ENCODE measurements at places on chromosomes 5 and 9.

- no peak for DNase-seq
These were observed 66.2 kb downstream of the MPDZ start for GRCh38 chr9:13213337-13213736.

DNA sequence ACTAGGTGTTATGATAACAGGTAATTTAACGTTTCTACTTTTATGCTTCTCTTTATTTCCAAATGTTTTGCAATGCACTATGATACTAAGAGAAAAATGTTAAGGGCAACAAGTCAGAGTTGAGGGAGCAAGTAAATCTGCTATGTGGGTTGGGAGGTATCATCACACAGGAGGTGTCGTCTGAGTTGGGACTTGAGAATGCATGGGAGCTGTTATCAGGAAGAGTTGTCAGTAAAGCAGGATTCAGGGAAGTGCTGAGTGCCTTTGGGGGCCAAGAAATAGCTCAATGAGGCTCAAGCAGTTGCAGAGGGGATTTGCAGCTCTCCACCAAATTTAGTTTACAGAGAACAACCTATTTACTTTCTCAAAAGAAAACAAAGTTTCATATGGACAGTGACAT, 108.0 kb downstream of the PPP2R2B start:
- DNase-seq, result no peak

DNA sequence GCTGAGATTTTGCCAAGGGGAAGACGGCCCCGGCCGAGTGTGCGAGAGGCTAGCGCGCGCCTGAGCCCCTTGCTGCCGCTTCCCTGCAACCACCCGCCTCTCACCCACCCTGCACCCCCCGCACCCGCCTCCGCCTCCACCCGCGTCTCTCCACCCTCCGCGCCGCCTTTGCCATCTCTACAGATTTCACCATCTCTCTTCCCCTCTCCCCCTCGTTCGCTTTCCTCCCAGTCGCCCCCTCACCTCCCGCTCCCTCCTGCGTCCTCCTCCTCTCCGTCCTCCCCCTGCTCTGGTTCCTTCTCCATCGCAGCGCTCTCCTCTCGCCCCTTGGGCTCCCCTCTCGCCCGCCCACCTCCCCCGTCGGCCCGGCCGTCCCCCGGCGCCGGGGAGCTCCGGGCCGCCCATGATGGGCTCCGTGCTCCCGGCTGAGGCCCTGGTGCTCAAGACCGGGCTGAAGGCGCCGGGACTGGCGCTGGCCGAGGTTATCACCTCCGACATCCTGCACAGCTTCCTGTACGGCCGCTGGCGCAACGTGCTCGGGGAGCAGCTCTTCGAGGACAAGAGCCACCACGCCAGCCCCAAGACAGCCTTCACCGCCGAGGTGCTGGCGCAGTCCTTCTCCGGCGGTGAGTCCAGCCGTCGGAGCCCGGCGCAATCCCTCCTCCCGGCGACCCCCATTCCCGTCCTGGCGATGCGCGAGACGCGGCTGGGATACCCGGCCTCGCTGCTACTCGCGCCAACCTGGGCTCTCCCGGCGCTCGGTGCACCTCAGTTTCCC, at the start of gene PRDM12:
Gene PRDM12, plus strand, starts transcription at position 344 of the 778 bp plus-strand sequence. Its CDS starts 60 bp downstream, at position 404.
- DNase-seq, result no peak

DNA sequence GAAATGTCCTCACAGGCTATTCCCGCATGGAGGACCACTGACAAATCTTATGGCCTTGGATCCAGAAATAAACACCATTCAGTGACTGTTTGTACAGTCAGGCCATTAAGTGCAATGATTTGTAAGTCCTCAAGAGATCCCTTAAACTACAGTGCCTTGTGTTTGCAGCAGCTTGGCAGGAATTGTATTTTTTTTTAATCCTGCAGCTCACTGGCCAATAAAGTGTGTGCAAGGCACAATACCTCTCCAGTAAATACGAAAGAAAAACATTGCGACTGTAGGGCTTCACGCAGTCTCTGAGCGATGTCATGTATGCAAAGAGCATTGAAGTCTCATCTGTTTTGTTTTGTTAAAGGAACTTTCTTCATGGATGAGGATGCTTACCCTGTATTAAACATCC, 74.2 kb upstream of the TUSC1 start:
- no peak for DNase-seq

DNA sequence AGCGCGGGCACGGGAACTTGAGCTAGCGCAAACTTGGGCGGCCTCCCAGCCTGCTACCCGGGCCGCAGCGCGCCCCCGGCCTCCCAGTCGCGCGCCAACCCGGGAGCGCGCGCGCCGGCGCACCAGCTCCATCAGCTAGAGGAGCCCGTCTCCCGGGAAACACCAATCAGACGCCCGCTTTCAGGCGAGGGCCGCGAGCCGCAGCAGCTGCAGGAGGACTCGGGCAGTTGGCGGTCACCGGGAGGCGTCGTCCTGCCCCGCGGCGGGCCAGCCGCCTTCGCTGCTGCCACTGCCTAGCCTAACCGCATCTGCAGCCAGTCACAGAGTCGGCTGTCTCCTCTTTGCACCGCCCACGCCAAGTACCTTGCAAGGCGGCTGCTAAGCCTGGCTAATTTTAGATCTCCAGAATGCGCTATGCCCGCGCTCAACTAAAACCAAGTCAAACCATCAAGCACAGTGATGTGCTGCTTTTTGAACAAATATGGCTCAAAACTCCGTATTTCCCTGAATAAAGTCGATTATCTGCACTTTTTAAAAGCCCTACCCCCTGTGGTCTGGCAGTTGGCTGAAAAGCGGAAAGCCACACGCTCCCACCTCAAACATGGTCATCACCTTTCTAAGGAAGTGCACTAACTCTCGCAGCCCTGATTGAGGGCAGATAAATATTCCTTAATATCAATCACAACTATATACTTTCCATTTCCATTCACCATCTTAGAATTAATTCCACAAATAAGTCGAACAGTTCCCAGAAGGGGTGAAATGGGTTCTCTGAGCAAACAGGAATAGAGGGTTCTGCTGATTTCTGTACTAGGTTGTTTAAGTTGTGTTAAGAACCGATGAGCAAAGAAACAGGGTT, 221.8 kb downstream of the MEF2C start:
- peak; percentile 81 for DNase-seq

DNA sequence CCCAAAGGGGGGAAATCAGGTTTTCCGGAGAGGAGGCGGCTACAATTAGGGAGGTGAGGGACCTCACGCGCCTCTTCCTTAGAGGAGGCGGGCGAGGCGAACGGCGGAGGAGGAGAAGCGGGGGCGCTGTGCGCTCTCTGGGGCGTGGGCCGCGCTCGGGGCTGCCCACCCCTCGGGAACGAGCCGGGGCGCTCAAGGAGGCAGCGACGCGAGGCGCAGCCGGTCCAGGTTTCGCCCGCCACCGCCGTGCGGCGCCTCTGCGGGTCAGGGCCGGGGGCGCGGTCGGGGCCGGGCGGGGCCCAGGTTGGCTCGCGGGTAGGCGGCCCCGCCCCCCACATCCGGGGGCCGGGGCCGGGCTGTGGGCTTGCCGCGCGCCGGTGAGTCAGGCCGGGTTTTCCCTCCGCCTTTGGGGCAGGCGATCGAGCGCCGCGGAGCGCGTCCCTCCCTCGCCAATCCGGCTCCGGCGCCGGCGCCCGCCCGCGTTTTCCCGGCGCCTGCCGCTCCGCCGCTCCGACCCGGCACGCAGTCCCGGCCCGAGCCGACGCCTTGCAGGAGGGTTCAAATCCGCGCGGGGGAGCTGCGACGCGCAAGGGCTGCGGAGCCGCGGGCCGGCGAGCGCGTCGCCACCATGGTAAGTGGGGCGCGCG, at the start of gene N4BP3:
Gene N4BP3, plus strand, starts transcription at position 392 of the 647 bp plus-strand sequence. CDS start 6,052 bp downstream, outside the sequence.
- no peak for DNase-seq

GRCh38 chr5:52598968-52599367, 188.7 kb upstream of the ITGA1 start:
- no peak for DNase-seq

DNA sequence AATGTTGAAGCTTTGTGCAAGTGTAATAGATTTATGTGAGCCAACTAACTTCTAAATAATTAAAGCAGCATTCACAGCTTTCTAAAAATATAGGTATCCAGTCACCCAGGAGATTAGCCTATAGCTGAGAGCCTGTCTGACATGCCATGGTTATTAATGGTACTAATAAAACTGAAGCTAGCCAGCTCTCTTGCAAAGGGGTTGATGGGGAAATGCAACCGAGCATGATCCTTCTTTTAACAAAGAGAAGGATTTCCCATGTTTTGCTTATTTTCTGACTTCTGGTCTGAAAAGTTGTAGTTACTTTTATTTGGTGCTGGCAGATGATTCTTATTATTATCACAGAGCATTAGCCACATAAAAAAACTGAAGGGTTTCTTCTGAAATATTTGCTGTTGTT, 488.7 kb upstream of the CYLC2 start:
- no peak for DNase-seq

DNA sequence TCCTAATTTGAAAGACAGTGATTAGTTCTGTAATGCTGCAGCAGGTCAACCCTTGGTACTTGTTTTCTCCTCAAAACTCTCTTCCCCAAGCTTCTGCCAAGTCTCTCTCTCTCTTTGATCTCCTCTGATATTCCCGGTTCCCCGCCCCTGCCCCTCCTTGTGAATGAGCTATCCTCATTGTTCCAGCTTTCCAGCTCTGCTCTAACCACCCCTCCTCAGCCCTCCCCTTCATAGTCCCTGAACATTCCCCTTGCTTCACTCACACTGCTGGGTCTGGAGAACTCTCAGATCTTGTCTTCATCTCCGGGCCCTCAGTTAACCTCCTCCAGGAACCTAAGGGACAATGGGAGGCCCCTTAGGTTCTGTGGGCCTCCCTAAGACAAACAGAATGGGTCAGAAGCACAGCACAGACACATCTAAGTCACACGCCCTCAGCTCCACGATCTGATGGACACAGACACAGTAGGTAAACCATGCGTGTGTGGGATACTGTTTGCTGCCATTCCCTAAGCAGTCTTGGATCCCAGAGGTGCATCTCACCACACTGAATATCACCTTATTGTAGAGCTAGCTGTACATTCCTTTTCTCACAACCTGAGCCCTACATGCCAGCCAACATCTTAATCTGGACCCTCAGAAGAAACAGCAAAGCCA, 17.4 kb upstream of the LARP1 start:
- no peak for DNase-seq

DNA sequence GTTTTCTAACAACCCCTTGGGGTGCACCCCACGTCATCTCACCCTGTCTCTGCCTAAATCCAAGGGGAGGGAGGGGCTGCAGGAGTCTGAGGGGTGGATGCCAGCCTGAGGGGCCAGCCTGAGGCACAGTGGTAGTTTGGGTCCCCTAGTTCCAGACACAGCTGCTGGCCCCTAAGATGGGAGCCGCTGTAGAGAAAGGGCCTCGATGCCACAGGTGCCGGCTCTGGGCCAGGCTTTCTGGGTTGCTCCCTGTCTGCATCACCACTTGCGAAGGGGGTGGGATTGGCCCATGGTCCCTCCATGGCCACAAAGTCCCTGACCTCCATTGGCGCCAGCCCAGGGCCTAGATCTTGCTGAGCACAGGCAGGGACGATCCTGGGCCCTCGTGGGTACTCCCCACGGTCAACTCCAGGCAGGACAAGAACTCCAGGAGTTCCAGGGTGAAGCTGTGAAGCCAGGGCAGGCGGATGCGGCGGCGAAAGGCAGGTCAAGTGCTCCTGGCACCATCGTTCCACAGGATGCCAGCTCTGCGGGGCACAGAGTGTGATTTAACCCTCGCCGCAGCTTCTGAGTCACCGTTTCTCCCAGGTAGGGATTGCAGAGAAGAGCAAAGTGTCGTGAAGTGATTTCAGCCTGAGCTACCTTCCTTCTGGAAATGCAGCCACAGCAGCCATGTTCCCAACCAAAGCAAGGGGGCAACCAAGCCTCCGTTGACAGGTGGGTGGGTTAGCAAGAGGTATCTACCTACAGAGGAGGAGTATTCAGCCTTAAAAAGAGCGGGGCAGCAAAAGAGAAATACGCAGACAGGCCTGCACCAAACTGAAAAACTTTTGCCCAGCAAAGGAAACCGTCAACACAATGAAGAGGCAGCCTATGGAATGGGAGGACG, 41.6 kb upstream of the EXOC3 start:
- no peak for DNase-seq

GRCh38 chr5:139474890-139475791, 4.3 kb downstream of the SMIM33 start:
- no peak for DNase-seq

GRCh38 chr5:134758176-134758503, 439 bp upstream of the DDX46 start:
- DNase-seq, result no peak

DNA sequence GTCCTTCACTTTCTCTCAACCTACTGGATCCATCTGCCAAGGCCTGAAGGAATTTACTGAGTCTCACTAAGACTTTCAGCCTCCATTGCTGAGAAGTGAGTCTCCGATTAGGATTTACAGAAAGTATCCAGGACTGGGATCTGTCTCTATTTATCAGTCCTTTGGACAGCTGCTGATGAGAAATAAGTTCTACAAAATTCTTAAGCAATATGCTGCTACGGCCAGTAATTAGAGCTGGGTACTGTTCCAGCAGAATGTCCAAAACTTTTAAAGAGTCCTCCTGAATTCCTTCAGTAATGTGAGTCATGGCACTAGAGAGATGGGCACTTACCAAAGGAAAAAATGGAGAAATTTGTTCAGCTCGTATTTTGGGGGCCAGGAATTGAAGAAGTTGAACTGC, 5.9 kb downstream of the TEX10 start:
- no peak for DNase-seq

DNA sequence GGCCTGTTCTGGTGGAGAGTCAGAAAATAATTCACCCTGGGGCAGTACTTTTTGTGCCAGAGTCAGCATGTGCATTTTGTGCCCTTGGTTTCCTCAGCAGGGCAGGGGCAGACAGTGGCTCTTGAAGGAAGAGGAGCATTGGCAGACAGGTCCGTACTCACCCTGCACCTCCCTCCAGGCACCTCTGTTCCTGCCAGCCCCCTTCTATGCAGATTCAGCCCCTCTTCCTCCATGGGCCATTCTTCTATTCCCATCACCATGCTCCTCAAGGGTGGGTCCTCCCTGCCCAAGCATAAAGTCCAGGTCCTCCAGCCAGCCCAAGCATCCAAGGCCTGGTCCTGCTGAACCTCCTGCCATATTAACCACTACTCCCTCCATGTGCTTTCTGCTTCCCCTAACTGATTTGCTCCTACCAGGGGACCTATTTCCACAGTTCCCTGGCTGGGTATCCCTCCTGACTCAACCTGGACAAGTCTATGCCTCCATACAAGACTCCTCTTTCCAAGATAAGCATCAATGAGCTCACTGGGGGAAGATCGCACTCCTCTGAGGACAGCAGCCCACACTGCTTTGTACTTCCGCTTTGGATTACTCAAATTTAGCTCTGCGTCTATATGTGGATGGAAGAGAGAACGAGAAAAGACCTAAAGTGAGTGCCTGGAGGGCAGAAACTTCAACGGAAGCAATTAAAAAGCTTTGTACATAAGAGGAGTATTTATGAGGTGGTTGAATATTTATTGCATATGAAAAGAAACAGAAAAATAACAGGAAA, 9.3 kb upstream of the ACSL6 start:
- DNase-seq, result peak; percentile 39

DNA sequence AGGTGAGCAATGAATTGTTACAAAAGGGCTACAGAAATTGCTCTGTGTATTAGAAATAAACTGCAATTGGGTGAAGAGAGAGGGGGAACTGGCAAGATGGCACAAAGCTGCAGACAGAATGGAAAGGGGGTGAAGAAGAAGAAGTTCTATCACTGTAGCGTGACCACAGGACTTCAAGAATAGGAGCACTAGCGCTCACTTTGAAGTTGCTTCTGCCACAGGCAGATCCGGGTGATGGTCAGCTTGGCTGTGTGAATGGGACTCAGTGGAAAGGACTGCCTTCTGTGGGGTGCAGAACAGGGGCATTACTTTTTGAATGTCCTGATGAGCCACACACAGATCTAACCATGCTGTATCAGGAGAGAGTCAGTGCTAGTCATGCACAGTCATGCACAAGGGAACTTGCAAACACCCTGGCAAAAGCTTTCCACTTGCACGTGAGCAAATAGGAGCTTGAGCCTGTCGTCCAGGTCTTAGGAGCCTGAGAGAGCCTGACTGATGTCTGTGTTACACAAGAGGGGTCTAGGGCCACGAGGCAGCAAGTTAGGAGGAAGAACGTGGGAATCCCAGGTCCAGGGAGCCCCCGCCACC, 16.3 kb downstream of the IL5 start:
- no peak for DNase-seq

Data from ascending aorta (tissue), 2 donors.